ENCODE measurements at places on chromosomes 7 and 10.
A peak's percentile ranks its signal among the peaks of the same experiment; 100 is the strongest.

GRCh38 chr10:4670737-4671136, 155.3 kb upstream of the AKR1E2 start:
- no peak for DNase-seq

DNA sequence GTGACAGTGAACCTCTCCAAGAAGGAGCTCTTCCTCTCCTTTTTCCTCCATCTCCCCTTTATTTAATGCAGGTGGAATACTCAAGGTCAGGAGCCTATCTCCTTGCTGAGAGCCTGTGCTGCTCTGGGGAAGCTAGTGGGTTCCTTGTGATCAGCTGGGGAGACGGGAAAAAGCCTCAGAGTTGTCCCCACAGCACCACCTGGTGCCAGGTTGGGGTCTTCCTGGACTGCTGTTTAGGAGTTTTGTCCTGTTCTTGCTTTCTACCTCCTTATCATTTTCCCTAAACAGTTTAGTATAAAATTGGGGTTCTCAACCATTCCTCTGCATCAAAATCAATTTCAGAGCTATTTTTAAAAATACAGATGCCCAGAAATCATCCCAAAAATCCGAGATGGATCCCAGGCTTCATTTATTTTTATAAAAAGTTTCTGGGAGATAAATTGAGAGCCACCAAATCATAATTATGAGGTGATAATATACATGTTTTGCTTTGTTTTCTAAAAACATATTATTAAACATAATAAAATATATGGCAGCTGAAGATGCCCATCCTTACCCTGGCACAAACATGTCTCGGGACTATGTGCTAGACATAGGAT, 44.3 kb downstream of the MACC1 start:
- peak; percentile 23 for DNase-seq

GRCh38 chr7:155206318-155207020, 91.2 kb upstream of the INSIG1 start:
- no peak for DNase-seq

- DNase-seq = no peak
These were observed 81.0 kb downstream of the CFAP58 start for GRCh38 chr10:104434601-104435000.

GRCh38 chr7:47875998-47876744, 72.1 kb downstream of the PKD1L1 start:
- no peak for DNase-seq

- DNase-seq = peak; percentile 34
These were observed 128.5 kb downstream of the WDR11 start for GRCh38 chr10:120979435-120980278.

DNA sequence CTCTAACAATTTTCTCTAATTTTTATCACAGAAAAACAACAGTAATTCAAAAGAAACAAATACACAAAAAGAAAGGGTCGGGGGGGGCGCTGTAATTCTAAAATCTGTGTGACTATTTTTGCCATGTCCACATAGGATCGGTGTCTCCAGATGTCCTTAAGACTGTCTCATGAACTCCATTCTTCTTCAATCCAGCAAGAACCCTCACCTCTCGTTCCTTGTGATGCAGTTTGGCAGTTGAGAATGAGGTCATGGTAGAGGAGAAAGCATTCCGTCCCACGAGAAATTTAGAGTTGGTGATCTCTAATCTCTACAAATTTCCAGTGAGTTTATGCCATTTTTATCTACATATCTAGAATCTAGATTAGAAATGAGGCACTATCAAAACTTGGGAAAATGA, 394.7 kb downstream of the TFEC start:
- DNase-seq = no peak

DNA sequence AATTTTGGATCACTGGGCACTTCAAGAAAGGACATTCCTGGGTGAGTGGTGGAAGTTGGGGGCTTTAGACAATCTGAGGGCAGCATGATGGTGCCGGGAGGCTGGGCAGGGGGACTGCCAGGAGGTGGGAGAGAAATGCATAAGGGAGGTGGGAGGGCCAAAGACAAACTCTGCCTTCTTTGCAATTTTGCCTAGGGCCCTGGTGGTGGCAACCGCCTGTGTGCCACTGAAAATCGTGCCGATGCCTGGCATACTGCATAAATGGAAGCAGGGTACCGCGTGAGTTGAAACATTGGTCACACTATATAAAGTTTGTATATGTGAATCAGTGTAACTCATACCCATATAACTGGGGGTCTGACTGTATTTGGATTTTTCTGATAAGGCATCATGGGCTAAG, 3.3 kb downstream of the LUC7L2 start:
- no peak for DNase-seq

- no peak for DNase-seq
These were observed 28.0 kb downstream of the ITPRIP start for GRCh38 chr10:104309980-104310978.

- DNase-seq = peak; percentile 68
These were observed 25.5 kb downstream of the LDB3 start for GRCh38 chr10:86693721-86694369.

DNA sequence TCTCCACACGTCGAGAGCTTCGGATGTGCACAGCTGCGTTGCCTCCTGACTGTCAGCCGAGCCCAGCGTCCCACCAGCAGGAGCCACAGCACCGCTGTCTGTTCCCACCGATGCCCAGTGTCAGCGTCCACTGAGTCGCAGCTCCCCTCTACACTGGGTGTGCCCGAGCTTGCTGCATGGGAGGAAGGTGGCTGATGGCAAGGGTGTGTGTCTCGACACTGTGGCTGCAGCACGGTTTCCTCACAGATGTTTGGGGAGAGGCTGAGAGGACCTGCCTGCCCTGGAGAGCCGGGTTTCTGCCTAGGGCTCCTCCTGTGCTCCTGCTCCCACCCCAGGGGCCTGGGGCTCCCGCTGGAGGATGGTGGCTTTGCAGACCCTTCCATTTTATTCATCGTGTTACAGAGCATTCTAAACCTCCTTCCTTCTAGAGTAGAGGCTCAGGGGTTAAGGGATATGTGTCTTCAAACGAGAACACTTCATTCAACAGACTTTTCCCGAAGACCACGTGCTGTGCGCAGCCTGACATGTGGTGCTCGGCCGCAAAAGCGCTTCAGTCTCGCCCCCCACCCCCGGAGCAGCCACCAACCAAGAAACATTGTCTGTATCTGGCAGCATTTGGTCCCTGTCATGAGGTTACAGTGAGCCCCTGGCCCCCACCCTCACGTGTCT, 384.8 kb downstream of the DNAJB6 start:
- DNase-seq = no peak

- DNase-seq = no peak
These were observed at the start of gene COL1A2 for GRCh38 chr7:94394437-94395140. Gene COL1A2, plus strand, starts transcription at chr7:94394895. Its CDS starts 137 bp downstream, at chr7:94395032.

GRCh38 chr10:52121688-52122087, 192.4 kb upstream of the DKK1 start:
- no peak for DNase-seq

DNA sequence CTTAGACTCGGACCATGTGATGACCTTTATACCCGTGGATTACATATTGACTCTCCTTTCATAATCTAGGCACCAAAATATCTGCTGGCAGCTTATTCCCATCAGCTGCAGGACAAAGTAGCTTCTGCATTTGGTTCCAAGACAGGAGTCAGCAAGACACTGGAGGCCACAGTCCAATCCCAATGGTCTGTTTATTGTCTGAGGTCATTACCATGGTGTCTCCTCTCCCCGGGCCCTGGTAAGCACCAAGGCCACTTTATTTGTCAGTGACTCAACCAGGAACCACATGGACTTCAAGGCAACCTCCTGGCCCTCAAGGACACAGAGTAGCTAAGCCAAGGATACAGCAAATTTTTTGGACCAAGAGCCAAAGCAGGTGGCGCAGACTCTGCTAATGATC, 36.1 kb downstream of the KCNMA1 start:
- no peak for DNase-seq

DNA sequence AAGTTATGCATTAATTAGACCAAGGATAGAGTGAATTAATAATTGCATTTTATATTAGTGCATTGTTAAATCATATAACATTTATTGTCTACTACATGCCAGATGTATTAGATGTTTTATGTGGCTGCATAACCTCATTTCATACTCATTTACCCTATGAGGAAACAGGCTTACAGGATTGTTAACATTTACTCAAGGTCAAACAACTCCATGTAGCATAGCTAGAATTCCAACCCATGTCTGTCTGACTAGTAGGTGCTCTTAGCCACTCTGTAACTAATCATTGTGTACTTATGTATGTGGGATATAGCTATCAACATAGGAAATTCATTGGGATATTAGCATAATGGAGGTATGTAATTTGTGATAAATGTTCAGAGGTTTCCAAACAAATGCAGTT, 46.3 kb downstream of the PHYHIPL start:
- no peak for DNase-seq

GRCh38 chr10:121449482-121449924, 148.7 kb downstream of the FGFR2 start:
- DNase-seq = no peak

- no peak for DNase-seq
These were observed 169.0 kb downstream of the ADK start for GRCh38 chr10:74320026-74320425.

DNA sequence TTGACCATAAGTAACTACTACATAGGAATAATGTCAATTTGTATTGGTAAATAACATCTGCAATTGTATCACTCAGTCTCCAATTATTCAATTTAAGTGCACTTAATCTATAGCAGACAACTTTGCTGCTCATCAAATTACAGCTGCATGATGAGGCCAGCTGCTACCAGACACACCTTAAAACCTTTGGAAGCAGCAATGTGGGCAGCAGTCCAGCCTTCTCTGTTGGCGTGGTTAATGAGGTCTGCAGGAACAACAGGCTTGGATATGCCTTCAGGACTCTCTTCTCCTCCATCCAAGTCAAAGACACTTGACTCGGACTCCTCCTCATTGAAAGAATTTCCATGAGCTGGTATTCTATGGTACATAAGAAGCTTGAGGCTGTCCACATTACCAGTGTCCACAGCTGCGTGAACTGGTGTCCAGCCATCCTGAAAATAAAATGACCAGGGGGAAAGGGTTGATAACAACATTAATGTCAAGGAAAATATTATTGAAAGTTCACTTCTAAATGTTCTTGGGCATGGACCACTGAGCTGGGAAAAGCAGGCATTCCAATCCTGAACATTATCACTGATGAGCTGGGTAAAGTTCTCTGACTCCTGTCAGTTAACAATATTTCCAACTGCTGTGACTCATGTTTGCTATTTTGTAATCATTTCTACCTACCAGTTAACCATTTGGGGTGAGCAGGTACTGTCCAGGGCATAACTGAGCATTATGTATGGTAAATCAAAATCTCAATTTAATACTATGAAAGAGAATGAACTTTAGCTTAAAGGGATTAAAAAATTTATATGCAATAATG, 95.7 kb downstream of the CTTNBP2 start:
- peak; percentile 25 for DNase-seq

GRCh38 chr10:63940277-63940922, 419.2 kb downstream of the REEP3 start:
- DNase-seq = no peak

- DNase-seq = no peak
These were observed 98.4 kb downstream of the CHRM2 start for GRCh38 chr7:136966825-136967224.

GRCh38 chr7:79462390-79462789, 8.9 kb upstream of the MAGI2 start:
- no peak for DNase-seq

DNA sequence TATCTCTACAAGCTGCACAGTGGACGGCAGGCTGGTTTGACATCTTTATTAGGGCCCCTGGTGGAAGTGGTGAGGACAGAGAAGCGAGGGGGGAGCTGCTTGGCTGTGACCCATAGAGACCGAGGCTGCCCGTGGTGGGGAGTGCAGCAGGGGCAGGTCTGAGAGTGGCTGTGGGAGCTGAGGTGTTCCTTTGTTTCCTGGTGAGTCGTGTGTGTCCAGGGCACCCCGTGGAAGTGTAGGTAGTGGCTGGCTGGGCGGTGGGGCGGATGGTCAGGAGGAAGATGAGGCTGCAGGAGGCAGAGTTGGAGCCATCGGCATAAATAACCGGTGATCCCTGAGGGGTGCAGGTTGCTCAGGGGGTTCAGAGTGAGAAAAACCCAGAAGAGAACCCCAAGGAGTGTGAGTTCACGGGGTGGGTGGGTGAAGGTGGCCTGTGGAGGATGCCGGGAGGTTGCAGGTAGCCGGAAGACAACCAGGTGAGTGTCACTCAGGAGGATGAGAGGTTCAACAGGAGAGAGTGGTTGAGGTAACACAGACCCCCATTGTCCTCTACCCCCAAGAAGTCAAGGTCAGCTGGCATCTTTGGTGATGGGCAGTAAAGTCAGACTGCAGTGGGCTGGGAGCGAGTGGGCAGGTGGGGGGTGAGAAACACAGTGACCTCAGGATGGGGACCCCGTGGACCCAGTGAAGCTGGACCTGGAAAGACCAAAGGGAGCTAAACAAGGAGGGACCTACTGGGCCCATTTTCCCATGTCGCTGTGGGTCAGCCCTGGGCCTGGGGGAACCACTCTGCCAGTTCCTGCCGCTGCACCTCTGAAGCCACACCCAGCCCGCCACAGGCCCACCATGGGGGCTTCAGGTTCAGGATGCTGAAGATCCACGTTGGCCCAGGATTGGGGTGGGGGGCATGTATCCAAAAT, 7.8 kb downstream of the ATP6V0E2 start:
- peak; percentile 1 for DNase-seq

- DNase-seq = peak; percentile 65
These were observed 4.0 kb upstream of the HECW1 start for GRCh38 chr7:43108255-43109011.

DNA sequence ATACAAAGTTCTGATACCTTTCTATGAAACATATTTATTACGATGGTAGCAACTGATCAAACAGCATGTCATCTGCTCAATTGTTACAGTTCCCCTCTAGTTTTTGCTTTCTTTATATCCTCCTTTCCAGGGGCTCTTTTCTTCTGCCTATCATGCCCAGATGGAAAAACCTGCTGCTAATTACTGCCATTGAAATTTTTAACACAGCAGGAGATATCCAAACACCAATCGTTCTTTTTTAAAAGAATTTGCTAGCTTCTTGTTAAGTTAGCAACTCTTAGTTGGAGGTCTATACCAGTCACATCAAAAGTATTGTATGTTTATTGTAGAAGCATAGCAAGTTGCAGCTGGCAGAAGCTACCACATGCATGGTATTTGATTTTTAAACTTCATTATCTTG, 768.5 kb downstream of the NXPH1 start:
- no peak for DNase-seq

- no peak for DNase-seq
These were observed 70.8 kb downstream of the HIP1 start for GRCh38 chr7:75667938-75668337.

DNA sequence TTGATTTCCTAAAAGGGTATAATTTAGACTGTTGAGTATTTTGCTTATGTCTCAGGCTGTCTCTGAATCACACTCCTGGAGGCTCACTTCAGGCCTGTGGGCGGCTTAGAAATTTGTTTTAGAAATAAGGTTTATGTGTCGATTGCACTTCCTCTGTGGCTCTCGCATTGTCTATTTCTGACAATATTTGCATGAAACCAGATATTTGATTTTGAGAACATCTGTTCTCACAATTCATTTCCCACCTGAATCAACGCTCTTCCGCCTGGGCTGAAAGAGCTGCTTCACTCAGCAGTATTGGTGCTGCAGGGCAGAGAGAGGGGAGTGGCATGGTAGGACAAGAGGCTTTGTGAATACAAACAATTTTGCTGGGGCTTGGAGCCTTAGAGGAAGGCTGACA, 262.0 kb downstream of the ADRA2A start:
- DNase-seq = no peak

Measured in HuH-7.5 (cell line).